Ammon's horn (tissue), 1 donor: ENCODE measurements at places on chromosomes 1 and 21.
A peak's percentile ranks its signal among the peaks of the same experiment; 100 is the strongest.

GRCh38 chr1:171784784-171785183 lies 3.3 kb downstream of the METTL13 start:
- DNase-seq: no peak

- no peak for DNase-seq
Observed at GRCh38 chr1:186491336-186491735, 30.4 kb upstream of the PDC start.

DNA sequence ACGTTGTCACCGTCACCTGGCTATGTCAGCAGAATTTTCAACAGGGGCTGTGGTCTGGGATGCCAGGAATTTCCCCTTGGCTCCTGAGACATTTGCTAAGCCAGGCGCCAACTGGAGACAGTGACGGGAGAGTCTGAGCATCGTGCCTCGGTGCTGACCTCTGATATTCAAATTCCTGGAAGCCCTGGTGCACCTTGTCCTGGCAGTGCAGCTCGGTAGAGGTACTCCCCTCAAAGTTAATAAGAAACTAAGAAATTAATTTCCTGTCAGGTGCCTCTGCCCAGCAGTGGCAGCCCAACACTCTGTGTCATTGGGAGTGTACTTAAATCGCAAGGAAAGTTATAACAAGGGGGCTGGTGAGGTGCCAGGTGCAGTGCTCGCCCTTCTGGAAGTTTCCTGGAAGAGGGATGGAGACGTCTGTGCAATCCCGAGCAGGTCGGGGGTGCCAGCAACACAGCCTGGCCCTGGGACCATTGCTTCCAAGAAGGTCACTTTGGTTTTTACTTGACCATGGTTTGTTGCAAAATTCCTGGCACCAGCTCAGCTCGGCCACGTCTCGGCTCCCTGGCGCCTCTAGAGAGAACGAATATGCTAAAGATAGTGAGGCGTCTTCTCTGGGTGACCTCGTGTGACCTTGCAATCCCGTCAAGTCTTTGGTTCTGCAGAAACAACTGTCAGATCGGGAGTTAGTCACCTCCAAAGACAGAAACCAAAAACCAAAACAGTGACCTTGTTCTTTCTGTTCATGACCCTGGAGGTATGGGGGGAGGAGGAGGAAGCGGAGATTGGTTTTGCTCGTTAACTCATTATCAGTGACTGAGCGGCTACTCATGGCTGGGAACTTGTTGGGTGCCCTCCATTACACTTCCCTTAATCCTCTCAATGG lies 149.5 kb upstream of the VAMP3 start:
- no peak for DNase-seq

DNA sequence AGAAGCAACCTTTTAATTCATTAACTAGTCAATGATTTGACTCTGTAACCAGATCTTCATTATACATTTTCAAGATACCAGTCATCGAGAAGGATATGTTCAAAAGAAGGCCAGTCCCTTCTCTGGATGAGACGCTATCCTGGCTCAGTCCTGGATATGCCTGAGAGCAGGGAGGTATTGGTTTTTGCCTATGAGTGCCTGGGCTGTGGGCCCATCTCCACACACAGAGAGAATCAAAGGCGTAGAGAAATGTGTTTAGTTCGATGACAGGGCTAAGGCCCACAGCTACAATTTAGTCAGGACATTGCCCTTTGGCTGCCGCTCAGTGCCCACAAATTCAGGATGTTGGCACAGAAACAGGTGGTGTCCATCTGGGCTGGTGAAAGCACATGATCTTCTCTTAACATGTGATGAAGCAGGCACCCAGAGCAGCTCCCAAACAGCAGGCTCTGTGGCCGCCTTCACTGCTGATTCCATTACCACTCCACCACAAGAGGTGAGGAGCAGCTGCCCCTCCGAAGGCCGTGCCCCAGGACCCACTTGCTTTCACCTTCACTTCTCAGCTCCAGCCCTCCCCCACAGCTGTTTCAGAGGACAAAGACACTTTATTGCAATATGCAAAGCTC lies 24.7 kb downstream of the ACKR1 start:
- DNase-seq: no peak

- no peak for DNase-seq
Observed at GRCh38 chr1:26166719-26167281, 2.0 kb downstream of the C1orf232 start.

GRCh38 chr1:110615548-110616130 lies 9.5 kb upstream of the KCNA2 start:
- peak; percentile 95 for DNase-seq

GRCh38 chr1:187961895-187962294 lies 1133.1 kb downstream of the PLA2G4A start:
- DNase-seq: no peak

DNA sequence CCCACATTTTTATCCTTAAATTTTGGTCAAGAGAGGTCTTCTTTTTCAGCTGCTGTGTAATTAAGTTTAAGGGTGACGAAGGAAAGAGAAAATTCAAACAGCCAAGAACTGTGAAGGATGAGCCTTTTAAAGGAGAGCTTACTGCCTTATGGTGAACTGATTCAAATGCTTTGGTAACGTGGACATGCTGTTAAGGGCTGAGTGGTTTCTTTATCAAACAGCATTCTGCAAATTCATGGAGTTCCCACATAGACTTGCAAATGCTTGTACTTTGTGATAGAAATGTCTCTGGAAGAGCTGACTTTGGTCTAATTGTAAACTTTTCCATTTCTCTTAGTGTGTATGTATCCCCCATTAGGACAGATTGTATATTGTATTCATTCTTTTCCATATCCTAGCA lies 93.8 kb downstream of the CHD1L start:
- no peak for DNase-seq

- DNase-seq: peak; percentile 29
Observed at GRCh38 chr1:166888373-166889111, 12.5 kb upstream of the TADA1 start.

DNA sequence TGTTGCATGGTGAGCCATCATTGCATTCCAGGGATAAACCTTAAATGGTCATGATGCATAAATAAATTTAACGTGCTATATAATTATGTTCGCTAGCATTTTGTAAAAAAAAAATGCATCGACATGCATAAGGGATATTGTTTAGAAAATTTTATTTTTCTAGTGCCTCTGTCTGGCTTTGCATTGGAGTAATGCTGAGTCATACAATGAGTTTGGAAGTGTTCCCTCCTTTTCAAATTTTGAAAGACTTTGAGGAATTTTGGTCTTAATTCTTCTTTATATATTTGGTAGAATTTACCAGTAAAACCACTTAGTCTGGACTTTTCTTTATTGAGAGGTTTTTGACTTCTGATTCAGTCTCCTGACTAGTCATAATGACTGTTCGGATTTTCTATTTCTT lies 4.9 kb downstream of the MNDA start:
- DNase-seq: no peak

GRCh38 chr21:29524055-29524454 lies 225.3 kb downstream of the BACH1 start:
- no peak for DNase-seq

GRCh38 chr1:92655197-92655801 lies 129.6 kb downstream of the EVI5 start:
- no peak for DNase-seq

- no peak for DNase-seq
Observed at GRCh38 chr21:38800924-38801744, 4.6 kb upstream of the ETS2 start.

DNA sequence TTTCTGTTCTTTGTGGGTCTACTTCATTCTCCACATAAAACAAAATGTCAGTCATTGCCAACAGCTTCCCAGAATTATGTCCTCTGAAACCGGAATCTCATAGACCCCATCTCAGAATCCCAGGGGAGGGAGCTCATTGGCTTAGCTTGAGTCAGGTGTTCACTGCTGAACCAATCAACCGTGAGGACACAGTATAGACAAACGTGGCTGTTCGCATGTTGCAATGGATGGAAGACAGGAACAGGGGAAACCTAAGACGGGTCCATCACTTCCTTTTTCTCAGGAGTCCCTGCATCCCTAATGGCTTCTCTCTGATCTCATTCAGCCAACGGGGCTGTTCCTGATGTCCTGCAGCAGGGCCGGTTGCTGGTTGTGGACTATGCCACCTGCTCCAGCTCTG lies 9.1 kb downstream of the CELA2A start:
- DNase-seq: no peak

- no peak for DNase-seq
Observed at GRCh38 chr1:233647073-233647472, 33.2 kb downstream of the KCNK1 start.
